K562 (cell line): ENCODE measurements at places on chromosomes 11 and 22. TPM values are rescaled to one million over a fixed set of nuclear protein-coding genes. Genes with fewer than 3 reads are reported as not detected.

GRCh38 chr11:95768521-95768920 lies 21.1 kb downstream of the FAM76B start:
- no peaks in the 10 kb centered on the region for H3K27me3 ChIP-seq
- H3K4me1 ChIP-seq, result no peaks in the 10 kb centered on the region
- H3K36me3 ChIP-seq, result peaks cover 38% of the 10 kb centered on the region
- no peak overlapping the region for H3K4me3 ChIP-seq
- no peak for DNase-seq

GRCh38 chr22:47776329-47776728 lies 1013.9 kb downstream of the TBC1D22A start:
- no peak overlapping the region for H3K4me3 ChIP-seq
- peak; percentile 12 for DNase-seq
- H3K36me3 ChIP-seq, result no peaks in the 10 kb centered on the region; the same call in 2 of the 3 replicates
- H3K27me3 ChIP-seq, result no peaks in the 10 kb centered on the region
- no peak overlapping the region for H3K27ac ChIP-seq

DNA sequence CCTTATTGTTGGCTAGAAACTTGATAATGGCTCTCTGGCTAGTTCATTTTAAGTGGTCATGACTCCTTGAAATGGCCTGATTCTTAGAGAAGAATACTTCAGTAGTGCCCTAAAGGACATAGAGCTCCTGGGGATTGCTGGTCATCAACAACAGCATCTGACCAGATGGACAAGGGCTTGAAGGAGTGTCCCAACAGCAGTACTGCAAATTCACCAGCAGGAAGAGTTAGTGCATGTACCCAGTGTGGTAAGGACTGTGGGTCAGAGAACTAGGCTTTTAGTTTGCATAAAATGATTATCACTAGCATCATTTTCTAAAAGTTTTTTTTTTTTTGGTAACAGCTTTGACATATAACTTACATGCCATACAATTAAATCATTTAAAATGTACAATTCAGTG lies 39.5 kb upstream of the CUL5 start:
- H3K4me3 ChIP-seq, result no peak overlapping the region
- H3K4me1 ChIP-seq, result no peaks in the 10 kb centered on the region
- no peaks in the 10 kb centered on the region for H3K36me3 ChIP-seq
- no peak overlapping the region for H3K27ac ChIP-seq
- peak; percentile 40 for DNase-seq
- peaks cover 15% of the 10 kb centered on the region for H3K27me3 ChIP-seq

GRCh38 chr11:73271936-73272679 lies at the start of gene P2RY6:
P2RY6 (plus strand) TSS chr11:73272338; CDS start chr11:73296519, 24,181 bp downstream.
- H3K36me3 ChIP-seq, result no peaks in the 10 kb centered on the region
- no peaks in the 10 kb centered on the region; the same call in 2 of the 3 replicates for H3K4me1 ChIP-seq
- DNase-seq, result peak; percentile 33
- H3K27me3 ChIP-seq, result peaks cover 40% of the 10 kb centered on the region

DNA sequence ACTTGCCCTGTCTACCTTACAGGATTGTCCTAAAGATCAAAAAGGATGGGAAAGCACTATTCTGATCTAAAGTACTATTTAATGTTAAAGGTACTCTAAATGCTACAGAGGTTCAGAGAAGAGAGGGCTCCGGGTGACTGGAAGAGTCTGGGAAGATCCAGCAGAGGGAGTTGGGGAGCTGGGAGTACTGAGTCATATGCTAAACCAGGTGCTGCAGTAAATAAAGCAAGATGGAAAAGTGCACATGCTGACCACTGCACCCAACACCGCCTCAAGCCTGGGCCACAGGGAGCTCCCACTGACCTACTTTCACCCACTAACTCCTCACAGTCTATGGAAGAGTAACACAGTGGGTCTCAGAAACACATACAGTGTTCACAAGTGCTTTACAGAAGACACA lies 49.3 kb downstream of the WT1 start:
- H3K36me3 ChIP-seq, result peaks cover 64% of the 10 kb centered on the region
- peaks cover 30% of the 10 kb centered on the region for H3K4me1 ChIP-seq
- no peaks in the 10 kb centered on the region for H3K27me3 ChIP-seq
- no peak overlapping the region for H3K4me3 ChIP-seq

GRCh38 chr11:7436657-7437056 lies 48.6 kb upstream of the OLFML1 start:
- no peaks in the 10 kb centered on the region for H3K4me1 ChIP-seq
- no peak overlapping the region for H3K4me3 ChIP-seq
- no peaks in the 10 kb centered on the region for H3K36me3 ChIP-seq
- no peak overlapping the region for H3K27ac ChIP-seq
- H3K27me3 ChIP-seq, result no peaks in the 10 kb centered on the region; the same call in 1 of the 2 replicates

DNA sequence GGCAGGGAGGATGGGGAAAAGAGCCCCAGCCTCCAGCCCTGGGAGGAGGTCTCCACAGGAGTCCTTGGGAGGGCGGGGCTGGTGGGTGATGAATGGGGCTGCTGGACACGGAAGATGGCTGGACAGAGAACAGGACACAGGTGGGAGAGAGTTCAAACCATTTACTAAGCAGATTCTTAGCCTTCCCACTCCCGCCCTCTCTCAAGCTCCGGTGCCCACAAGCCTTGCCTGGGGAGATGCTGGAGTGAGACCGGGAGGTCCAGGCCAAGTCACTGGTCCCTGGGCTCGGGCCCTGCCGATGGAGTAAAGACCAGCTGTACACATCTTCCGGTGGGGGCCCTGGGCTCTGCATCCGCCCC lies 1.4 kb downstream of the CLDN5 start:
- no peak overlapping the region for H3K27ac ChIP-seq
- peaks cover 48% of the 10 kb centered on the region for H3K4me1 ChIP-seq
- no peak overlapping the region for H3K4me3 ChIP-seq
- peak; percentile 52 for DNase-seq
- peaks cover 13% of the 10 kb centered on the region; the same call in 2 of the 3 replicates for H3K27me3 ChIP-seq
- H3K36me3 ChIP-seq, result peaks cover 49% of the 10 kb centered on the region; the same call in 2 of the 3 replicates

GRCh38 chr11:102119997-102120396 lies 9.8 kb downstream of the YAP1 start:
- no peak overlapping the region for H3K4me3 ChIP-seq
- H3K36me3 ChIP-seq, result no peaks in the 10 kb centered on the region

DNA sequence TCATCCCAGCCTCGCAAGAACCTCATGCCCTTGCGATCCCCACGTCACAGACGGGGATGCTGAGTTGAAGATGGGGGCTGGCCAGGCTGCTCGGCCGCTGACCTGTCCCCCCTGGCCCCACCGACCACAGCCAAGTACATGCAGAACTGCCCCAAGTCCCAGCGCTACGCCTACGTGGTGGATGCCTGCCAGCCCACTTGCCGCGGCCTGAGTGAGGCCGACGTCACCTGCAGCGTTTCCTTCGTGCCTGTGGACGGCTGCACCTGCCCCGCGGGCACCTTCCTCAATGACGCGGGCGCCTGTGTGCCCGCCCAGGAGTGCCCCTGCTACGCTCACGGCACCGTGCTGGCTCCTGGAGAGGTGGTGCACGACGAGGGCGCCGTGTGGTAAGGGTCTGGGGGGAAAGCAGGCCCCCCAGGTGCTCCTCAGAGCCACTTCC lies 10.0 kb downstream of the MUC5B start:
- H3K4me1 ChIP-seq, result peaks cover 53% of the 10 kb centered on the region
- no peak overlapping the region for H3K27ac ChIP-seq
- DNase-seq, result no peak
- peaks cover 57% of the 10 kb centered on the region for H3K27me3 ChIP-seq

MIOX gene
- polyA plus RNA-seq, result not detected in 2 replicates

YWHAH gene
- 105 and 106 TPM in 2 replicates for polyA plus RNA-seq
